ENCODE measurements at places on chromosomes 1 and 21.

DNA sequence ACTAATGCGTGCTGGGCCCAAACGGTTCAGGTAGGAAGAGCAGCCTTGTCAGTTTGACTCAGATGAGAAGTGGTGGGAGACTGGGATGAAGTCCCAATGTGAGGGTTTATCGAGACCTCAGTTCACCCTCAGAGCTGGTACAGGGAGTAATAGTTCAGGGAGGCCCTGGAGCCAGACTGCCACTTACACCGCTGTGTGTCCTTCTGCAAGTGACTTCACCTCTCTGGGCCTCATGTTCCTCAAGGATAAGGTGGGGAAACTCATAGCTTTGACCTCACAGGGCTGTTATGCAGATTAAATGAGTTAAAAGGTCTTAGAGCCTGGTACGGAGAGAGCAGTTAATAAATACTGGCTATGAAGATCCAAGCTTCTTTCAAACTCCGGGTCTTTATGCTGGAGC, 219.9 kb downstream of the TRABD2B start:
- no peak for DNase-seq

GRCh38 chr1:2384130-2384860, 7.1 kb downstream of the MORN1 start:
- DNase-seq: no peak

GRCh38 chr1:31587720-31588423, 11.6 kb downstream of the TINAGL1 start:
- DNase-seq: no peak

- DNase-seq: no peak
Measured at GRCh38 chr1:236759252-236759859, 35.7 kb upstream of the MTR start.

- no peak for DNase-seq
Measured at GRCh38 chr1:46317323-46317722, 13.8 kb downstream of the UQCRH start.

- DNase-seq: no peak
Measured at GRCh38 chr1:151680826-151681225, 35.8 kb downstream of the CELF3 start.

GRCh38 chr1:80657044-80657643, 1143.6 kb upstream of the ADGRL2 start:
- DNase-seq: no peak

DNA sequence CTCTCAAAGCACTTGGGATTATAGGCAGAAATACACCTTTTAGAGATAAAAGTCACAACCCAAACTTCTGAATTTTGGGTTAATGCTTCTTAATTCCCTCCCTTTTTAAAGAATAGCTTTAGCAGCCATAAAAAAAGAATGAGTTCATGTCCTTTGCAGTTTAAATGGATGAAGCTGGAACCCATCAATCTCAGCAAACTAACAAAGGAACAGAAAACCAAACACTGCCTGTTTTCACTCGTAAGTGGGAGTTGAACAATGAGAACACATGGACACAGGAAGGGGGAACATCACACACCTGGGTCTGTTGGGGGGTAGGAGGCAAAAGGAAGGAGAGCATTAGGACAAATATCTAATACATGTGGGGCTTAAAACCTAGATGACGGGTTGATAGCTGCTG, 55.8 kb downstream of the SLC27A3 start:
- no peak for DNase-seq

DNA sequence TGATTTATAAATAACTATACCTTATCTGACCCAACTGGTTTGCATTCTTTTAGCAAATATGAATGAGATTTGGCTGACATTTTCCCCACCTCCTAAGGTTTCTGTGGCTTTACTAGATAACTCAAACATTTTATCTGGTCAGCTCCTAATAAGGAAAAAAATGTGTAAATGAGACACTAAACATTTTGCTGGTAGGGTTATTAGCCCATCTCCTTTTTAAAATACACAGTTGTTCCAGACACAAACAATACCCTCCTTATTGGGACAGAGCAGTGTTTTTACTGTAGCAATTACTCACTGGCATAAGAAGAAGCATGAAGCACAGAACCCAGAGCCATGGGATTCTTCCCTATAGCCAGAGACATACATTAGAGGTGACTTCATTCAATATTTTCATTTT, 53.8 kb upstream of the NUF2 start:
- no peak for DNase-seq

GRCh38 chr1:224175617-224176016, 7.4 kb upstream of the DEGS1 start:
- no peak for DNase-seq

DNA sequence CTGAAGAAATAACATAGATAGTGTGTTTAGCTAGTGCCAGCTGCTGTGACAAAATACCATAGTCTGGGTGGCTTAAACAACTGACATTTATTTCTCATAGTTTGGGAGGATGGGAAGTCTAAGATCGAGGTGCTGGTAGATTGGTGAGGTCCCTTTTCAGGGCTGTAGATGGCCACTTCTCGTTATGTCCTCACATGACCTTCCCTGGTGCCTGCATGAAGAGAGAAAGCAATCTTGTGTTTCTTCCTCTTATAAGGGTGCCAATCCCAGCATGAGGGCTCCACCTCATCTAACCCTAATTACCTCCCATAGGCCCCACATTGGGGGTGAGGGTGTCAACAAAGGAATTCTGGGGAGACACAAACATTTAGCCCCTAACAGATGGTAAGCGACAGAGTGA, 9.3 kb downstream of the MTARC2 start:
- no peak for DNase-seq

DNA sequence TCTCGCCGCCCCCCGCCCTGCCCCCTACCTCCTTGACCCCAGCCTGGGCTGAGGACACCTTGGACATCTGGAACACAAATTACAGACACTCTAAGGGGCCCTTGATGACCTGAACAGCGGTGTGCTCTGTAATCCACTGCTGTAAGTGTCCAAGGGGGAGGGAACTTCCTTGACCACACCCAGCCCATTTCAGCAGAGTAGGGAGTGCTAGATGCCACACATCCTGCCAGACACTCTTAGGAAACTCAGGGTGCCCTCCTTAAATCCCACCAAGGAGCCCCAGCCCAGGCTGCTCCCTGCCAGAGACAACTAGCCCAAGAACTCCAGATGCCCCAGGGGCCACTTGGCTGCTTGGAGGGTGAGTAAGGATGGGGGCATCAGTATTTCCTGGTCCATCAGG, 282.2 kb downstream of the RRAGC start:
- DNase-seq: no peak

DNA sequence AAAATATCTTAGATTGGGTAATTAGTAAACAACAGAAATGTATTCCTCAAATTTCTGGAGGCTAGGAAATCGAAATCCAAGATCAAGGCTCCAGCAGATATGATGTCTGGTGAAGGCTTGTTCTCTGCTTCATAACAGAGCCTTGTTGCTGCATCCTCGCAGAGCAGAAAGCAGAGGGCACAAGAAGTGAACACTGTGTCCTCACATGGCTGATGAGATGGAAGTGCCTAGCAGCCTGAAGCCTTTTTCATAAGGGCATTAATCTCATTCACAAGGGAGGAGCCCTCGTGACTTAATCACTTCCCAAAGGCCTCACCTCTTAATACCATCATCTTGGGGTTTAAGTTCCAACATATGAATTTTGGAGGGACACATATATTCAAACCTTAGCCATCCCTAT, 77.2 kb upstream of the FOXD3 start:
- no peak for DNase-seq

GRCh38 chr1:83676106-83676505, 322.8 kb downstream of the TTLL7 start:
- no peak for DNase-seq

DNA sequence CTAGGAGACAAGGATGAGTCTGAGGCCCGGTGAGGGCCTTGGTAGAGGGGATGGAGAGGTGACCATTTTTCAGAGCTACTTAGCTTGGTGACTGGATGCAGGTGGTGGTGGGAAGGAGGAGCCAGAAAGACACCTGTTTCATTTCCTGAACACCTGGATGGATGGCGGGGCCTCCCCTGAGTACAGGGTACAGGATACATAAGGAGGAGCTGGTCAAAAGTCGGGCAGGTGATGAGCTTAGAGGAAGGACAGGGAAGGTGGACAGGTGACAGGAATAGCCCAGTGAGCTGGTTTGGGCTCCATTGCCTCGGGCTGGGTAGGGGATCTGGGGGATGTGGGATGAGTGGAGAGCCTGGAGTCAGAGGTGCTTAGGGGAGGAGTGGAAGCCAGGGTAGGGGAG, 6.3 kb downstream of the FAAH start:
- DNase-seq: no peak

GRCh38 chr1:73947009-73947408, 251.0 kb downstream of the LRRIQ3 start:
- DNase-seq: no peak

DNA sequence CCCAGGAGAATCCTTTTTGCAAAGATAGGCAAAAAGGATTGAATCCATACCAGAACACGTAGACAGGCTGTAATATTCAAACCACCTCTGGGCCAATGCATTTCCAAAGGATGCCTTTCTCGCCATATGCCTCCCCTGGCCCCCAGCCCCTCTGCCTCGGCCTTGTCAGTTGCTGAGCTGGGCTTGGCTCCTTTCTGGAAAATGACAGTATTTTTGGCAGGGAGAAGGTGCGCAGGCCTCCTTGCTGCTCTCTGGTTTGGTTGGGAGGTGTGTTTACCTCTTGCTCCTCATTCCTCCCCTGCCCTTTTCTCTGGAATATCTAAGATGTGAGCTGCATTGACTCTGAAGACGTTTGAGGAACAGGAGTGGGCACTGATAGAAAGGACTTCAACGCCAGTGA, 26.0 kb upstream of the CNTN2 start:
- DNase-seq: no peak

DNA sequence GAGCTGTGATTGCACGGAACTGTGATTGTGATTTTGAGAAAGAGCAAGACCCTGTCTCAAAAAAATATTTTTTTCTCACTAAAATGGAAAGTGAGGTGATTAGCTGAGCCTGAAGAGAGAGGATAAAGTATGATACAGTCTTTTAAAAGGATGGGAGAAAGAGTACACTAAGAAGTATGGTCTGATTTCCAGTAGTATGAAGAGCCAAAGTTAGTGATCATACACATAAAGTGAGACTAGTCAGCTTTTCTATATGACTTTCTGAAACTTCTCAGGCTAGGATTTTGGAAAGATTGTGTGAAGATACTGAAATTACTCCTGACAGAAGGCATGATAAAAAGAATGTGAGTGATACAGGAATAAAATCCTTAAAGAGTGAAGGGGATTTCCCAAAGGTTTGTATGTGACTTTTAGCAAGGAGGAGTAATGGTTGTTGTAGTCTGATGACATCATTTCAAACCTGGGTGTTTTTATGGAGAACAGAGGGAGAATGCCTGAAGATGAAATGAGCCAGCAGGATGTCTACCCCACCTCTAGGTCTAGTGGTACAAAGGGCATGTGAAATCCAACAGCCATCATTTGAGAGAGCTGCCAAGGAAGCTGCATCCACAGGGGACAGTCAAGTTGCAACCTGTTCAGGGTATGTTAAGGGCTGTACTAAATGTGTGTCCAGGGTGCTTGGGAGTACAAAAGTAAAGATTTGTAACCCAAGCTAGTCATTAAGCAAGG, 157.7 kb downstream of the PIK3R3 start:
- no peak for DNase-seq

GRCh38 chr1:63829349-63830327, 55.8 kb downstream of the ROR1 start:
- no peak for DNase-seq

GRCh38 chr1:201771466-201771865, 57.5 kb upstream of the IPO9 start:
- no peak for DNase-seq

- no peak for DNase-seq
Measured at GRCh38 chr1:21938732-21939538, 1.8 kb upstream of the HSPG2 start.

DNA sequence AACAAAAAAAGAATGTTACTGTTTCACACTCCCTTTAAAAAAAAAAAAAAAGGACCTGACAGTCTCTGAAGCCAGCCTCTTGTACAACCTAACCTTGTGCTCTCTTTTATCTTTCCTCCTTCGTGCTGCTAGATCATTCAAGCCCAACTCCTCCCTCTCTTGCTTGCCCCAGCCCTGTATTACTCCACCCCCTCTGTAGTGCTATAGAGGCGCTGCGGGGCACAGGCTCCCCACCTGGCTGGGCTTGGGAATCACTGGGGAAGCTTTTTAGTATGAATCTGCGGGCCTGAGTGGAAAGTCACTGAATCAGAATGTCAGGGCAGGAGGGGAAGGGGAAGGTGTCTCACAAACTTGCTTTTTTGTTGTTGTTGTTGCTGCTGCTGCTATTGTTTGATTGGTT, 383.7 kb upstream of the CAMK1G start:
- no peak for DNase-seq

DNA sequence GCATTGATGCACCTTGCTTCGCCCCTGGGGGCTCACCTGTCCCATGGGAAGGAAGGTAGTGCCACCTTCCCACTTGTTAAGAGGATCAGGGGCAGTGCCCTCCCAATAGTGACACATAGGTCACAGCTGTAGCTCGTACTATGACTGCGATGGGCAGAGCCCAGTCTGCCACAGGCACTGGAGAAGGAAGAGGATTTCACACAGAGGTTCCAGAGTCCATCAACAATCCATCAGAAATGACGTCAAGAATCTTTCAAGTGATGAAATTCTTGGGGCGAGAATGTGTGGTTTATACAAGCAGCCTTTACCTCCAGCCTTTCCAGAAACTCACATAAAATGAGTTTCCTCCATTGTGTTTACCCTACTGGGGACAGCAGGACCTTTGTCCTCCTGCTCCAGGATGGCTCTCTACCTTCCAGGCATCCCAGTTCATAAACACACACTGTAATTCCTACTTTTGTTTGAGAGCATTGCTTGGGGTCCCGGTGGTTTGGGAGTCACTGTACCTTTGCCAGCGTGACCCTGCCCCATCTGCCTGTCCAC, 260.6 kb upstream of the VAMP3 start:
- DNase-seq: no peak

DNA sequence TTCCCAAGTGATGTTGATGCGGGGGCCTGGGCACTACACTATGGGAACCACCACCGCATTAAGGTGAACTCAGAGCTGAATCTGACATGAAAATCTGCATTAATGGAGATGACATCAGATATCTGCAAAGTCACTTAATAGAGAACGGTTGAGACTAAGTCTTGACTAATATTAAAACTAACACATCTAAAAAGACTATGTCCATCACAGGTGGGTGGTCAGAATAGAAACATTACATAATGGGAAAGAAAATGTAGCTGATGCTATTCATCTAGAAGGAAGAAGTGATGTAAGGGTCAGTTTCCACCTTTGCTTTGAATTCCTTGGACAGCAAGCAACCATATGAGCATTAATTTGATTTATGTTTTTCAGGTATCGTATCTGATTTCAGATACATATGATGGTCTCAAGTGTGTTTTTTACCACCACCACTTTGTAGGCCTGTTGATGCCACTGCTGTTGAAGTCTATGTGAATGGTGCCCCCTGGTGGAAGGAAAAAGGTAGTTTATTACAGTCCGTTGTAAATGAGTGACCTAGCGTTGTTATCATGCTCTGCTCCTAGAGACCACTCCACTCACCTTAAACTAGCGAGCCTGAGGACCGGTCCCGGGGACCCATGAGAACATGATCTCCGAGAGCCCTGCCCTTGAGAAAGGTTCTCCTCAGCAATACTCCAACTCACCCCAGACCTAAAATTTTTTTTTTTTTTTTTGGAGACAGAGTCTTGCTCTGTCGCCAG, 73.5 kb downstream of the BACH1 start:
- DNase-seq: peak; percentile 19

- DNase-seq: no peak
Measured at GRCh38 chr1:219427403-219427802, 185.5 kb downstream of the ZC3H11B start.

Measured in T-helper 22 cell (primary cell).